8988T (cell line): ENCODE measurements at places on chromosomes 11 and 22.
A peak's percentile ranks its signal among the peaks of the same experiment; 100 is the strongest.

DNA sequence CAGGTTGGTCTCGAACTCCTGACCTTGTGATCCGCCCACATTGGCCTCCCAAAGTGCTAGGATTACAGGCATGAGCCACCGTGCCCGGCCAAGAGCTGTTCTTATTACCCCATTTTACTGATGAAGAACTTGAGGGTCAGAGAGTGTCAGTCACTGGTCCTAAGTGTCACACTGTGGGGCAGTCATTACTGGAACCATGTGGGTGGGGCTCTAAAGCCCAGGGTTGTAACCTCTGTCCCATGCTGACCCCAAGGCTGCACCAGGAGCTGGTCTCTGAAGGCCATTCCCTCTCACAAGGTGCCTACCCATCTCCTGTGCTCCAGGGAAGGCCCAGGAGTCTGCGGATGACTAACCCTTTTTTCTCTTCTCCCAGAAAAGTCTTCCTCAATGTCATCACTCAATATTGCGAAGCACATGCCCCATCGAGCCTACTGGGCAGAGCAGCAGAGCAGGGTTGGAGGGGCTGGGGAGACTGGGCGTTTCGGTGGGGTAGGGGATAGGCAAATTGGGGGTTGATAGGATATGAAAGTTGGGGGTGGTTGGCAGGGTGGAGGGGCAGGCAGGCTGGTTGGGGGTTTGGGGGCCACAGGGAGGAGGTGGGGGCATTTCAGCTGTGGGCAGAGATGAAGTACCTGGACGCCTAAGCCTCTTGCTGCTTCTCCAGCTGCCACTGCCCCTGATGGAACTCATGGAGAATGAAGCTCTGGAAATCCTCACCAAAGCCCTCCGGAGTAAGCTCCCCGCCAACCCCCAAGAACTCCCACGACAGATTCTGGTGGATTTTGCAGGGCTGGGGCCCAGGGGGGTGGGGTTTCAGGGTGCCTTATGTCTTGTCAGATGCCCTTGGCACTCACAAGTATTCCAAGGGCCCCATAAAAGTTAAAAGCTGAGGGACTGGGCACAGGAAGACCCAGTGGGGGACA lies 2.0 kb upstream of the ESRRA start:
- no peak for DNase-seq

DNA sequence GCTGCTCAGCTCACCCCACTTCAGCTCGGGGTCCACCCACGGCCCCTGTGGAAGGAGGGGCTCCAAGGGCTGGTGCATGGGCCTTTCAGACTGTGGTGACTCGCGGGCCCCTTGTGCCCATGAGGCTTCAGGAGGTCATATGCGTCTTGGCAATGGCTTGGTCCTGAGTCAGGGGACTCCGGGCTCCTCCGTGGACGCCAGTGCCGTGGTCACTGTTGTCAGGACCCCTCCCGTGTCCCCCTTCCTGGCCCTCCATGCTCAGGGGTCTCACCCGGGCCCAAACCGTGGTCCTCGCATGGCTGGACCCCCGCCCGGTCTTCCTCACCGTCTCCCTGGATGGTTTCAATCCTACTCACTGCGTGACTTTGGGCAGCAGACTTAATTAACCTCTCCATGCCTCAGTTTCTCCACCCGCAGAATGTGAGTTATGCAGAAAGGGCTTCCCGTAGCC lies 436.4 kb downstream of the TBC1D22A start:
- no peak for DNase-seq

DNA sequence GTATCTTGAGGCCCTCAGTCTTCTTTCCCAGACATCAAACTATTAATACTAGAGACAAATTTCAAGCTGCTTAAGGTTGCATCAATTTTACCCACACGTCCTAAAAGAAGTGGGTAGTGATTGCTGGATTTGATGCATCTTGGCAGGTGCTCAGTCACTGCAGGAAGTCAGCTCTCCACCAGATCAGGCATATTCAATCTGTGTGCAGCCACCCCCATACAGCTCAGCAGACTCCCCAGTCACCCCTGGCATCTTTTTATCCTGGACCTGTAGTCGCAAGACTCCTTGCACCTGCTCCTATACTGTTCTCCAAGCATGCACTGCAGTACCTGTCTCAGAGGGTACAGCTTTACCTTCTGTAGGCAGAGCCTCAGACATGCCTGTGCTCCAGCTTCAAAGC lies 343.1 kb upstream of the ISX start:
- DNase-seq: no peak

DNA sequence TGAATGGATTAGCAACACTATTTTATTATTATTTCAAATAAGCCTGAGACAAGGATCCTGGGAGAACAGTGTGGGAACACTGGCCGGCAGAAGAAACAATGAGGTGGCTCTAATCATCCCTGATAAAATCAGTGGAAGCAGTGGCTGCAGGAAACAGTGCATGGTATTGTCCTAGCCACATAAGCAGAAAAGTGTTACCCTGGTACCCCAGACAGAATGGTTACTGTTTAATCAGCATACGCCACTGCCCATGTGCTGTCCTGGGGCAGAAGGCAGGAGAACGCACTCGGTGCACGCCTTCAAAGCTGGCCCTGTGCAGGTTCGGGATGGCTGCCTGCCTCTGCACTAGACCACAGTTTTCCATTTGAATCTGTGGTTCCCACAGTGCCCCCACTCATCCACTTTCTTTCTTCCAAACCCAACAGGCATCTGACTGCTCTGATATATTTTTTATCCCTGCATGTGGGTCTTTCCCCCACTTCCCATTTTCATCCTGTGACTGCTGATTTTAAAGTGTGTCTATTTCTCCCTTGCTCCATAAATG lies 25.7 kb downstream of the OPCML start:
- no peak for DNase-seq

GRCh38 chr11:117940736-117941135 lies 11.5 kb upstream of the TMPRSS13 start:
- no peak for DNase-seq

DNA sequence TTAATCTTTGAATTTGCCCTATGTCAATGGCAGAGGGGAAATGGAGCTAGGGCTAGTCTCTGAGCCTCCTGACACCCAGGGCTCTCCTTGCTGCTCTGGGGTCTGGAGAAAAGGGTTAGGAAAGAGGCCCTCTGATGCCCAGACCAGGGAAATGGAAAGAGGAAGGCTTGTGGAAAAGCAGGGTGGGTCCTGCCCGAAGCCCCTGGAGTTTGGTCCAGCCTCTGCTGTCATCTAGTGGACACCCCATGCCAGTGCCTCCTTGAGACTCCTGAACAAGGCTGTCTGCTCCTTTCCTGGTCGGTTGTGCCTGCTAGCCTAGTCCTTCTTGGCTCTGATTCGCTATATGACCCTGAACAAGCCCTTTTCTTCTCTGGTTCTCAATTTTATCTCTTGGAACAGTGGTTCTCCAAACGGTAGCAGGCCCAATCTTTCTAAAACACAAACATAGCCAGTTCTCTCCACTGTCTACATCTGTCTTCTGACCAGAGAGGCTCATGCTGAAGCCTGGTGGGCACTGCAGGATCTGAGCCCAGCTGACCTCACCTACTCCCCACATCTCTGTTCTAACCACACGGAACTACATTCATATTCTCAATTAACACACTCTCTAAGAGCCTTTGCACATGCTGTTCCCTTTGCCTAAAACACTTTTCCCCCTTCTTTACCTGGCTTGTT lies 8.8 kb upstream of the PLA2G3 start:
- DNase-seq: peak; percentile 60

- no peak for DNase-seq
These were observed 1.5 kb upstream of the APOBEC3A start for GRCh38 chr22:38955926-38956325.

DNA sequence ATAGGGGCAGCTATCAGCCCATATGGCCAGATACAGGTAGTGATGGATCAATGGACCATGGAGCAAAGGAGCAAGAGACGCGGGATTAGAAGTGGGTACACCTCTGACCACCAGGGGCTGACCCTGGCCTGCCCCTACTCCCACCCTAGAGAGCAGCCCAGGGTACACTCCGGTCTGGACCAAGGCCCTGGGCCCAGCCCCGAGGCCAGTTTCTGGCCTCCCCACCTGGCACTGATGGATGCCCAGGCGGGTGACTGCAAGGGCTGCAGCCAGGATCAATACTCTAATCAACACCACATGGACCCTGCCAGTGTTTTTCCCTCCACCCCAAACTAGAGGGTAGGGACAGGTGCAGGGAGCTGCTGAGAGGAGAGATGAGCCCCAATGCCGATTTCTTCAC lies 74.1 kb upstream of the NECTIN1 start:
- DNase-seq: no peak

DNA sequence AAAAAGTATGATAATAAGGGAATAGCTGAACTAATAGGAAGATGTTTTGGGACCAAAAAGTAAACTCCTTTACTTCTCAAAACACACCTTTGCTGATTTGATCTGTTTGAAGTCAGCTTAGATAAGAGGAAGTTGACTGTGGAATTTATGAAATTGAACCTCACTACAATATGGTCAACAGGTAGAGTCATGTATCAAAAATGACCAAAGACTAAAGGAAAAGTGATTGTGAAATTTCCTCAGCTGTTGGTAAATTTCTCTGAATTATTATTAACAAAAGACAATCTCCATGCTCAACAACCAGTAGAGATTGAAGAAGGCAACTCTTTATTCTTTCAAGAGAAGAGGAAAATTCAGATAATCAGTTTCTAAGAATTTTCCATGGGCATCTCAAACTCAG lies 826.5 kb downstream of the KCNA4 start:
- no peak for DNase-seq

GRCh38 chr11:85355921-85356320 lies 271.2 kb downstream of the DLG2 start:
- no peak for DNase-seq

DNA sequence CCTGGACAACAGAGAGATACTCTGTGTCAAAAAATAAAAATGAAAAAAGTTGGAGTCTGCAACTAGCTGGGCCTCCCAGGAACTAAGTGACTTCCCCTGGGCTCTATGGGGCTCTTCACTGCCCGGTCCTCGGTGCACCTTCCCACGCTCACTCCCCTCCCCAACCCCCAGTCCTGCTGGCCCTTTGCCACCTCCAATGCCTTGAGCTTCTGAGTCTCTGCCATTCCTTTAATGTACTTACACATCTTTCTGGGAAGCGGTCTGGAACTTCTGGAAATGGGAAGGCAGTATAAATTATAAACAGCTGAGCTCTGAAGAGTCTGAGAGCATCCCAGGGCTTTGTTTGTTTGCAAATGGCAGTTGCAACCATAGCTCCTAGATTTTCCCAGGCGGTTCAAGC lies 5.9 kb upstream of the BATF2 start:
- DNase-seq: peak; percentile 9

DNA sequence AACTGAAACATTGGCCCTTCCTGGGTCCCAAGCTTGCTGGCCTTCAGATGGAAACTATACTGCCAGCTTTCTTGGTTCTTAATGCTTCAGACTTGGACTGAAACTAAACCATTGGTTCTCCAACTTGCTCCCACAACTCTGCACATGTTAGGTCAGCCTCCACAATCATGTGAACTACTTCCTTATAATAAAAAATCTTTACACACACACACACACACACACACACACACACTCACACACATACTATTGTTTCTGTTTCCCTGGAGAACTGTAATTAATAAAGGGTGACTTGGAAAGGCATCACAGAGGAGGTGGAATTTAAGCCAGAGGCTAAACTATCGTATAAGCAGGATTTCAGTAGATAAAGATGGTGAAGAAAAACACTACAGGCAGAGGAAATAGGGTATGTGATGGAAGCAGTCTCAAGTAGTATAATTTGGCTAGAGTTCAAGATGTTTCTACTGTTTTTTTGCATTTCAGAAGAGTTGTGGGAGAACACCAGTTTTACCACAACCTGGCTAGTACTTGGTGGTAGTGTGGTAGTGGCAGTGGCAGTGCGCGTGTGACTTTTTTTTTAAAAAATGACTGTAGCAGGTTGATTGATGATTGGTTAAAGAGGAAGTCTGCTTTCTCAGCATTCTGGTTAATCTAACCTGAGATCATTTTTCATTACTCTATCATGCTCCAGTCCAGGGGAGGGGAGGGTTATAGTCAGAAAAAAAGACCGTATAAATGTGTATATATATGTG lies 70.1 kb downstream of the PDE3B start:
- no peak for DNase-seq

DNA sequence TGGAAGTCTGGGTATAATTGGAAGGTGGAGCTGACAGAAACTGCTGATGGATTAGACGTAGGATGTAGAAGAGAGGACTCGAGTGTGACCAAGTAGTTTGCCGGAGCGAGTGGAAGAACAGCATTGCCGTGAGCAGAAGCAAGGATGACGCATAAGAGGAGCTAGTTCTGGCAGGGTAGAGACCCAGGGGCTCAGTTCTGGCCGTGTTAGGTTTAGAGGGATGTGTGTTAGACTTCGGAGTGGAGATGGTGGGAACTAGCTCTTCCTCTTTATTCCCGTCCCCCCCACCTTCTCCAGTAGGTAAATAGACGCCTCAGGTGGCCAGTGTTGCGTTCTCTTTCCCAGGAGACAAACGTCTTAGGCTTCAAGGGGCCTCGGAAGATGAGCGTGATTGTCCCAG lies 19.1 kb downstream of the TUB start:
- no peak for DNase-seq

- no peak for DNase-seq
These were observed 40.5 kb upstream of the ZBTB16 start for GRCh38 chr11:114019046-114019445.

GRCh38 chr22:19522190-19522880 lies 1.9 kb downstream of the CLDN5 start:
- no peak for DNase-seq

DNA sequence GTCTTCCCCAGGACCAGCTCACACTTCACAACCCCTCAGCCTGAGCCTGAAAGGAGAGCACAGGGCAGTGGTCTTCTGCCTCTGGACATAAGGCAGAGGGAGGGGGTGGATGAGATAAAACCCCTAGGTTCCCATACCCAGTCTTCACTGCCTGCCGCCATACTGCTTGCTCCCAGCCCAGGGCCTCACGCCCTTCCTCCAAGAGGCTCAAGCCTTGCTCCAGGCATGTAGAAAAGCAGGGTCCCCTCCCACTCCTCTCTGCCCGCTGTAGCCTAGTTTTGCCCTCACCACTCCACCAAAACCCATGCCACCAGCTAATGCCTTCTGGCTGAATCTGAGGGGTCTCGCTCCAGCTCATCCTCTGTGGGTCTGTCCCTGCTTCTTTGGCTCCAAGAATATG lies 5.2 kb downstream of the ARRB1 start:
- DNase-seq: no peak

DNA sequence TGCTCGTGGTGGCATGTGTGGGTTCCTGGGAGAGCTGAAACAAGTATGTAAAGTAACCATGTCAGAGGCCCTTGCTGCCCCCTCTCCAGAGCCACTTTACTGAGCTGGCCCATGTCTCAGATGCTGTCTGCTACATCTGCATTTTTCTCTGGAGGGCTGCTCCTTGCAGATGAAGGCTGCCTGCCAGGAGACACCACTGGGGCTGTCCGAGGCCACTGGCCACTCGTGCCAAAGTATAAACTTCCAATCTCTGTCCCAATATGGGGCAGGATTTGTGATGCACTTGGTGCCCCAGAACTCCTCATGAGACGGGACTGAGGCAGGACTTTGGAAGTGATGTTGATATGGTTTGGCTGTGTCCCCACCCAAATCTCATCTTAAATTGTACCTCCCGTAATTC lies 478.4 kb upstream of the B3GAT1 start:
- DNase-seq: no peak

- no peak for DNase-seq
These were observed 14.1 kb downstream of the DCPS start for GRCh38 chr11:126317756-126318573.

GRCh38 chr11:128515086-128515485 lies 72.3 kb downstream of the ETS1 start:
- no peak for DNase-seq
